ENCODE measurements at places on chromosomes 12 and 14.

- DNase-seq, result no peak
Observed at GRCh38 chr14:51862176-51862796, 1.9 kb downstream of the GNG2 start.

- no peak for DNase-seq
Observed at GRCh38 chr12:115378291-115378690, 694.3 kb upstream of the TBX3 start.

- no peak for DNase-seq
Observed at GRCh38 chr12:6047249-6048237, 76.9 kb downstream of the VWF start.

- DNase-seq, result no peak
Observed at GRCh38 chr14:51849097-51849496, 11.3 kb upstream of the GNG2 start.

DNA sequence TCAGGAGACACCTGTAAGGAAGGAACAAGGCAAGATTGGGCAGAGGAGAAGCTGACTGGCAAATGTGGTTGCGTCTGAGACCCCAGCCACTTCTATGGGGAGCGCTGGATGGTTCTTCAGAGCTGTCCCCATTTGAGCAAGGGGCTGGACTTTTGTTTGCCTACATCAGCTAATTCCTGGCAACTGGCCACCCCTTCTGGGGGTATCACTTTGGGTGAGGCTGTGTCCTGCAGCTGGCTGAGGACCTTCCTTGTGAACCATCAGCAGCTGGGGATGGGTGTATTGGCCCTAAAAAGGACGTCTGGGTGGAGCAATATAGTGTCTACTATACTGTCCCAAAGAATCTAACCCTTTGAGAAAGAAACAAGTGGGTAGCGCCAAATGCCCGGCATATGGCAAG is 23.6 kb downstream of the PPFIBP1 start:
- no peak for DNase-seq

DNA sequence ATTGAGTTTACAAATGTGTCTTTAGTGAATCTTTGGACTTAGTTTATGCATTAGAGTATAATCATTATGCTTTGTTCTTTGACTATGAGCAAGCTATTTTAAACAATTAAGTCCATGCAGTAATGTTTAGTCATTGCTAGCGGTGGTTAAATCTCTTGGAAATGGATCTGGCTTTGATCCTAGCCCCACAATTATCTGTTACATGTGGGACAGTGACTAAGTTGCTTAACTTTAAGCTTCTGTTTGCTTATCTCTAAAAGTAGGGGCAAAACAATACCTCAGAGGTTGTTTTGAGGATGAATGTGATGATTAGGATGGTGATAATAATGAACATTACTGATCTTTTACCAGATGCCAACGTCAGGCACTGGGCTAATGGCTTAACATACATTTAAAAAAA is 124.2 kb downstream of the NPAS3 start:
- no peak for DNase-seq

GRCh38 chr12:40325349-40325960 is 100.7 kb downstream of the LRRK2 start:
- DNase-seq, result no peak

GRCh38 chr12:82688035-82688501 is 1.4 kb downstream of the TMTC2 start:
- no peak for DNase-seq

- no peak for DNase-seq
Observed at GRCh38 chr12:76863005-76863670, 15.7 kb downstream of the CSRP2 start.

- no peak for DNase-seq
Observed at GRCh38 chr14:92683041-92683440, 65.4 kb downstream of the LGMN start.

- peak; percentile 31 for DNase-seq
Observed at GRCh38 chr12:79934281-79935020, 446 bp downstream of the PPP1R12A start.

DNA sequence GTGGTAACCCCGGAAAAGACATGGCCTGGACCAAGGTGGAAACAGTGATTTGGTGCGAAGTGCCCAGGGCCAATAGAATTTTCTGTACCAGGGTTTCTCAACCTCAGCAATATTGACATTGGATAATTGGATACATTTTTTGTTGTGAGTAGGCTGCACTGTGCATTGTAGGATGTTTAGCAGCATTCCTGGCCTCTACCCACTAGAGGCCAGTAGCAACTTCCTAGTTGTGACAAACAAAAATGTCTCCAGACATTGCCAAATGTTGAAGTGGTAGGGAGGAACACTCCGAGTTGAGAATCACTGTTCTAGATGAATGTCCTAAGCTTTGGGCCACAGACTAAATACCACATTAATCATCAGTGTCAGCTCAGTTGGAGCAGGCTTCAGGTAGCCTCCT is 6.2 kb upstream of the CGRRF1 start:
- DNase-seq, result no peak

GRCh38 chr12:65754744-65755595 is 69.3 kb upstream of the HMGA2 start:
- no peak for DNase-seq

- no peak for DNase-seq
Observed at GRCh38 chr12:18340786-18341185, 79.5 kb downstream of the PIK3C2G start.

- no peak for DNase-seq
Observed at GRCh38 chr14:54446161-54446693, 5.1 kb upstream of the CNIH1 start.

DNA sequence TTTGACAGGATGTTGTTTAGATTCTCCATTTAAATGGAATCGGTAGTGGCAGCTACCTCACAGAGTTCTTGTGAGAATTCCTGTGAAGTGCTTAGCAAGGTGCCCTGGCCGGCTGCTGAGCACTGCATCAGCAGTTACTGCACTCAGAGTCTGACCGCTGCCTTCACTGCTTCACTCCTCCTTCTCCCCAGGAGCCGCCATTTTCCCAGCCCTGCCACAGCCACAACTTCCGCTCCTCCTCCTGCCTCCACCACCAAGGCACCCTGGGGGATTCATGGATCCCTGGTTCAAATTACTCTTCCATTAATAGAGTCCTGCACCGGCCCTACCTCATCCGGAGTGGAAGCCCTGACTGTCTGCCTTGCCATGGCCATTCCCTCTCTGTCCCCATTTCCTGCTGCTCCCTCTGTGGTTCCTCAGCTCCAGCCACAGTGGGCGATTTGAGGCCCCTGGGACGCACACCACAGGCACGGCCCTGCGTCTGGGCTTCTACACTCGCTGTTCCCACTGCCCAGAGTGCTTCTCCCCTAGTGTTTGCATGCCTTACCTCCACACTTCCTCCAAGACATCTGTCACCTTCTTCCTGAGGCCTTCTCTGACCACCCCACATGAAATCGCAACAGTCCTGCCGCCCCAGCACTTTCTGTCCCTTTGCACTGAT is 210.3 kb downstream of the IPO8 start:
- DNase-seq, result no peak

- DNase-seq, result no peak
Observed at GRCh38 chr12:113306382-113306781, 28.5 kb downstream of the SLC8B1 start.

GRCh38 chr12:92403210-92404175 is 257.8 kb upstream of the BTG1 start:
- peak; percentile 43 for DNase-seq

GRCh38 chr14:93331728-93332396 is 974 bp downstream of the BTBD7 start:
- DNase-seq, result no peak

- DNase-seq, result no peak
Observed at GRCh38 chr12:62762645-62763044, 172.3 kb downstream of the PPM1H start.

DNA sequence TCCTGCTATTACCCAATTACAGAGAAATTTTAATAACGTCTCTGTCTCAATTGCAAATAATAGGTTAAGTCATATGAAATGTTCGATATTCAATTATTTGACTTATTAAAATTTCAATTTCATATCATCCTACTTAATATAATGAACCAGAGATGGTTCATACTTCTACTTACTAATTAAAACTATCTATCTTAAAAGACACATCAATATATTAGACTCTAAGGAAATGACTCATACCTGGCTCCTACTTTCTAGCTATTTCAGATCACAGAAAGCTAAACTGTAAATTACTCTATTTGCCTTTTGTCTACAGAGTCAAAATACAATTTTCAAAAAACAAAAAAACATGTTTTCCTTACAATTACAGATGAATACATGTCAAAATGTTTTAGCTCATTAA is 99.6 kb downstream of the CAPZA3 start:
- no peak for DNase-seq

DNA sequence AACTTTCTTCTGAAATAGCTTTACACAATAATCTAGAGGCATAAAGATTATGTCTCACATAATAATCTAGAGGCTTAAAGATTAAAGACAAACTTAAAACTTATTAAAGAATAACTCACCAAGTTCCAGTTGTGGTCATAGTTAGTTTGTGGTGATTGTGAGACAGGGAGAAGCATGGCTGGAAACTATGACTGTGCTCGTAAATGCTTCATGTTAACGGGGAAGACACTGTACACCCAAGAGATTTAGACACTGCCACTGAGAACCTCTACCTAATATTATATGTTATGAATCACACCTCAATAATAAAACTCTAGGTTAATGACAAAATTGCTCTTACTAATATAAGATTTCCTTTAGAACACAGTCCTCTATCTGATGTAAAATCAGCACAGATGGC is 541.6 kb downstream of the TMEM121 start:
- DNase-seq, result no peak

DNA sequence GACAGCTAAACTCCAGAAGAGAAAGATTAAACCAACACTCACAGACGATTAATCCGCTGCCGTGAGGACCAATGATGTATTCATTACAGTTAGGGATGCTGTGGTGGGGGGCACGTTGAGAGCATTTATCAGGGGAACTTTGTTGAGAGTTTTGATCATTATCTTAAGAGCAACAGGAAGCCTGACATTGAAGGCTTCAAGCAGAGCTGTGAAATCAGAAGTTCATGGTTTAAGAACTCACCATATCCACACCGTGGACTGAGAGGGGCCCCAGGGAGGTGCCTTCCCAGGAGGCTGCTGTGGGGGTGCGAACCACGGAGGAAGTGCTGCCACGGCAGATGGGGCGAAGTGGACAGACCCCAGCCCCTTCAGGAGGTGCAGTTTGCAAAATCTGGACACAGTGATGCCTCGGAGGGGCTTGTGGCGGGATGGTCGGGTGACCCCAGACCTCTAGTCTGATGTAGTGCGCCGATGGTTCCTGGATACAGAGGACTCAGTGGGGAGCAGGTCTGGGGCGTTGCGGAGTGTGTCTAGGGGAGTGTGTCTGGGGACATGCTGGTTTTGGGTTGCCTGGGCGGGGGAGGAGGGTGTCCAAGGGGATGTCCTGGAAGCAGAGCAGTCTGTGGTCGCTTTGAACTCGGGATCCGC is 73.0 kb downstream of the DIO3 start:
- no peak for DNase-seq

- DNase-seq, result no peak
Observed at GRCh38 chr12:121167232-121167820, 34.6 kb downstream of the P2RX7 start.

DNA sequence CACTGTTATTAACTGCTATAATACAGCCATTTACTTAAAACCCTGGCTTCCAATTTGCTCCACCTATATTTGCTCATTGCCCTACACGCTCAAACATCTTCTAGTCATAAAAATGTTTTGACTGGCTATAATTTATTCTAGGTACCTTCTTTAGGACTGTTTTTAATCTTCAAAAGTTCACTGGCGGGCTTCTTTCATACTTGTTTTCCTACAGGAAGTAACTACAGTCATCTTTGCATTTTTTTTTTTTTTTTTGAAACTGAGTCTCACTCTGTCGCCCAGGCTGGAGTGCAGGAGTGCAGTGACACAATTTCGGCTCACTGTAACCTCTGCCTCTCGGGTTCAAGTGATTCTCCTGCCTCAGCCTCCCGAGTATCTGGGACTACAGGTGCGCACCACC is 32.5 kb downstream of the MPHOSPH9 start:
- DNase-seq, result no peak

DNA sequence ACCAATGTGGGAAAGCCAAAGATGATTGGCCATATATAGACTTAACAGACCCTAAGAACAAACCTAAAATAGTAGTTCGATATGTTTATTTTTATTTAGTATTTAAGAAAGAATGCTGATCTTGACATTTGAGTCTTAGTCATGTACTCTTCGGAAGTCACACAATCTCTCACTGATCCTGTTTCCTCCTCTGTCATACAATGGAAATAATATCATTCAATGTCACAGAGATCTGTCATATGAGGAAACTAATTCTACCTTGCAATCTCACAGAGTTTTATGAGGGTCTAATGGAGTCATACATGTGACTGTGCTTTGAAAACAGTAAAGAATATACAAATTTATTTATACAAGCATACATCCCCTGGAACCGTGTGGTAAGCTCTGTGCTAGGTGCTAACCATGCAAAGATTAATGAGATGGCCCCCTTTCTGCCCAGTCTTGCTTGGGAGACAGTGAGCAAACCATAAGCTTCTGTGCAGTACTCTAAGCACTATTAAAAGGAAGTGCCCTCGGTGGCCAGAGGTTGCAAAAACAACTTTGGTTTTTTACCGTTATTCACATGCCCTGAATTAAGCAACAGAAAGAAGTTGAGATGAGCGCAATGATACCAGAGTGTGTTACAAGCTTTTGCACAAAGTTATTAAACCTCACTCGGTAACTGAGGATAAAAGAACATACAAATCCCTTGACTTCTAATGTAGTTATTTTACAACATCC is 1.7 kb upstream of the LIN7A start:
- no peak for DNase-seq

DNA sequence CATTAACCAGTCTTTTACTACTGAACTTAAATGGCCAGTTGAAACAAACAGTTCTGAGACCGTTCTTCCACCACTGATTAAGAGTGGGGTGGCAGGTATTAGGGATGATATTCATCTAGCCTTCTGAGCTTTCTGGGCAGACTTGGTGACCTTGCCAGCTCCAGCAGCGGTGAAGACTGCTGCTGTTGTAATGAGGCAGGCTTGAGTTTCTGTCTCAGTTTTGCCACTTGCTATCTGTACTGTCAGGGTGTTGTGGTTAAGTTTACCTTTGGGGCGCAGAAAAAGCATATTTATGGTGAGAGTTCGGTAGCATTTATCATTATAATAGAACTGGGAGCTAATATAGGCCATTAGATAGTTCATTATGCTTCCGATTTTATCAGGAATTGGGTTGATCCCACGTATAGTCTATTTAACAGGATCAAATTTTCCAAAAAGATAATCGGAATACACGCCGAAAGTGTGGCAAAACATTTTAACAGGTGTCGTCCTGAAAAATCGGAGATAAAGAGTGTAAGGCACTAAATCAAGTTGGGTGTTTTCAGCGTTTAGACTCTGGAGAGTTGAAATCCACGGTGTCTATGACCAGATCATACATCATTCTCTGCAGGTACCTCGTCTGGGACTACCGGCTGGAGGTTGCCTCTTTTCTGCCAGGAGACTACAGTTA is 688 bp upstream of the NECAP1 start:
- no peak for DNase-seq
